HEK293T (cell line): ENCODE measurements at places on chromosomes 5 and 9.
A peak's percentile ranks its signal among the peaks of the same experiment; 100 is the strongest.

DNA sequence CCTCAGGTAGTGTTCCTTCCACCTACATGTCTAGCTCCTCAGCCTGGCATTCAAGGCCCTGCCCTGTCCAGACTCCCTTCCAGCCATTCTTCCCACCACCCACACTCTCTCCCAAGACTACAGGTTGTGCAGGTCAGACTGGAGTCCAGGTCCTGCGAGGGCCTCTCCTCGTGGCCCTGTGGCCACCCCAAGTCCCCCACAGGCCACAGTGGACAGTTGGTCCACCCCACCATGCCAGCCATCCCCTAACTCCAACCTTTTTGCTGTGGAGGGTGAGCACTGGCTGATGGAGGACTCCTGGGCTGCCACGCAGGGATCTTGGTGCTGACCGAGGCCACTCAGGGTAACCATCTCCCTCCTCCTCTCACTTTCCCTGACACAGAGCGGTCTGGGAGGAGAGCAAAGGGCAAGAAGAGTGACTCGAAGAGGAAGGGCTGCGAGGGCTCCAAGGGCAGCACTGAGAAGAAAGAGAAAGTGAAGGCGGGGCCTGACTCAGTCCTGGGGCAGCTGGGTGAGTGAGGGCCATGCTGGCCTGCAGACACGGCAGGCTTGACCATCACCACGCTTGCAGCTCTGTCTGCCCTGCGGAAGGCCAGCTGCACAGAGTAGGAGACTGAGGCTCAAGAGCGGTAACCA lies 51.0 kb downstream of the JADE2 start:
- DNase-seq: no peak

- no peak for DNase-seq
These were observed 85.7 kb downstream of the AMBP start for GRCh38 chr9:113992276-113992951.

DNA sequence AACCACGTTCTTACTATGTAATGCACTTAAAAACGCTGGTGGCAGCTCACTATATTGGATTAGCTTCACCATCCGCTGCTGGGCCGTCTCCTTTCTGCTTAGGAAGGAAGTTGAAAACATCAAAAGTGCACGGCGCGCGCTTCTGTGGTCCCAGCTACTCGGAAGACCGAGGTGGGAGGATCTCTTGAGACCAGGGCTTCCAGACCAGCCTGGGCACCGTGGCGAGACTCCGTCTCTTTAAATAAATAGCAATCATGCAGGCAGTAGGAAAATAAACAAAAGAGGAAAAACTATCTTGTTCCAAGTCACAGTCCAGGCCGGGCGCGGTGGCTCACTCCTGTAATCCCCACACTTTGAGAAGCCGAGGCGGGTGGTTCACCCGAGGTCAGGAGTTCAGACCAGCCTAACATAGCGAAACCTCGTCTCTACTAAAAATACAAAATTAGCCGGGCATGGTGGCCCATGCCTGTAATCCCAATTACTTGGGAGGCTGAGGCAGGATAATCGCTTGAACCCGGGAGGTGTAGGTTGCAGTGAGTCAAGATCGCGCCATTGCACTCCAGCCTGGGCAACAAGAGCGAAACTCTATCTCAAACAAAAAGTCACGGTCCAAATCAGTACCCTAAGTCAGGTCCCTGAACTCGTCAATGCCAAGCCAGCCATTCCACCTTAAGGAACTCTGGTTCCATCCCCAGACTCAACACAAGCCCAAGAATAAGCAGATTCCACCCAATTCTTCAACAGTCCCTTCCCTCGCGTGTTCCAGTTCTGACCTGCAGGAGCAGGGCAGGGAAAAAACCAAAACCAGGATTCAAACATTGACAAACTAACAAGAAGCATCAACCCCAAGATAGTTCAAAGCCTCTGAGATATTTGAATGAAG lies 1.0 kb upstream of the GOLGA1 start:
- peak; percentile 12 for DNase-seq

DNA sequence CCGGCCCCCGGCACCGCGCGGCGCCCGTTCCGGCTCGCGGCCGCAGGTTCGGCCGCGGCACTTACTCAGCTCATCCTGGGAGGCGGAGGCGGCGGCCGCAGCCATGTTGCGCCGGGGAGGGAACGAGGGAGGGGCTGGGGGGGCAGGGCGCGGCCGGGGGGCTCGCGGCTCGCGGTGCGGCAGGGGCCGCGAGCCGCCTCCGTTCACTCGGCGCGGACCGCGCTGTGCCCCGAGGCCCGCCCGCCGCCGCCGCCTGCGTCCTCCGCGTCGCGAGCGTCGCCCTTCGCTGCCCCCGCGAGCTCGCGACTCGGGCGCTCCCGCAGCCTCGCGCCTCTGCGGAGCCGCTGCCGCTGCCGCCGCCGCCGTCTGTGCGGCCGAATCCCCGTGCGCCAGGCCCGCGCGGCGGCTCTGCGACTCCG lies 735 bp downstream of the ECPAS start:
- DNase-seq: peak; percentile 56

GRCh38 chr9:77161191-77161590 lies 16.1 kb upstream of the VPS13A start:
- no peak for DNase-seq

- DNase-seq: no peak
These were observed 576.7 kb upstream of the ZNF462 start for GRCh38 chr9:106286249-106286648.

DNA sequence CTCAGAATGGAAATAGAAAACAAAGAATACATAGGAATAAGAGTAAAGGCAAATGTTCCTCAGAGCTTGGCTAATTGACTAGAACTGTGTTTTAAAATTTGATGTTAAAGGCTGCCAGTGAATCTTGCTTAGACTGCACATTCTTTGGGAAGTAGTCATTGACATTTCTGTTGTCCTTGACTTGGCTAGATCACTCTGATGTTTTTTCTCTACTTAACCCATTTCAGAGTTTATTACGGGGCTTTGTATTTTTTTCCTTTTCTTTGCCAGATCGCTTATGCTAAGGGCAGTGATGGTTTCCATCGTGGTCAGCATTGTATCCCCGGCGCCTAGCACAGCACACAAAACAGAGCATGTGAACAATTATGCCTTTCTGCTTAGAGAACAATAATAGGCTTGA lies 1126.7 kb upstream of the CDH9 start:
- DNase-seq: no peak

GRCh38 chr5:76852772-76853171 lies 3.0 kb downstream of the S100Z start:
- DNase-seq: no peak

DNA sequence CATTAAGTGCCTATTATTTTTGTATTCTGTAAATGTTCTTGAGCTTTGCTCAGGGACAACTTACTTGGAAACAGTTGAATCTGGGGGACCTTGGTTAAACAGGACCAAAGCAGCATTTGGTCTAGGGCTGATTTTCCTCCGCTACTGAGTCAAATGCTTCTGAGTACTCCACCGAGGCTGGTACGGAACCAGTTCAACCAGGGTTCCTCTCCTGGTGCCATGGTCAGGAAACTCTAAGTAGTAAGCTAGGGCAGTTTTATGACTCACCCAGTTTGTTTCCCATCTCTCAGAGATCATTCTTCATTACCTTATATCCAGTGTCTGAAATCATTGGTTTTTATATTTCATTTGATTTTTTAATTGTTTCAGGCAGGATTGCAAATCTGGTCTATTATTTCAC lies 111.9 kb upstream of the TNFAIP8 start:
- DNase-seq: no peak

DNA sequence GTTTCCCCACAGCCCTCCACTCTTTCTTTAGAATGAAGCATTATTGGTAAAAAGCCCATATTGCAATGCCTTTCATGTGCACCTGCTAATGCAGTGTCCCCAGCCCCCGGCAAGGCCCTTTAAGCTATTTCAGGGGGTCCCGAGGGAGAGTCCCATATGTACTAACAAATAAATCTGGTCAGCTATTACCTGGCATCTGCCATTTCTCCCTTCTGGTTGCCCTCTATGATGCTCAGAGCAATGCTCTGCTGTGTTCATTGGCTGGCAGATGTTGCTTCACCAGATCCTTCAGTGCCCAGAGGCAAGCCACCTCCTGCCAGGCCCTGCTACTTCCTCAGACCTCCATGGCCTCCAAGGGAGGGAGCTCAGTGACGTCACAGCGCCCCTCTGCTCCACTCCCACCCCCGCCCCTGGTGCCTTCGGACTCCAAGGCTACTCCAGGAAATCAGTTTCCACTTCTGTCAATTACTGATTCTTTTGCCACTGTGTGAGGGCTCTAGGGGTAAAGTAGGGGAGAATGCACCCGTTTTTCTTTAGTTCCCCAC lies 201.1 kb upstream of the GLRA1 start:
- DNase-seq: no peak

DNA sequence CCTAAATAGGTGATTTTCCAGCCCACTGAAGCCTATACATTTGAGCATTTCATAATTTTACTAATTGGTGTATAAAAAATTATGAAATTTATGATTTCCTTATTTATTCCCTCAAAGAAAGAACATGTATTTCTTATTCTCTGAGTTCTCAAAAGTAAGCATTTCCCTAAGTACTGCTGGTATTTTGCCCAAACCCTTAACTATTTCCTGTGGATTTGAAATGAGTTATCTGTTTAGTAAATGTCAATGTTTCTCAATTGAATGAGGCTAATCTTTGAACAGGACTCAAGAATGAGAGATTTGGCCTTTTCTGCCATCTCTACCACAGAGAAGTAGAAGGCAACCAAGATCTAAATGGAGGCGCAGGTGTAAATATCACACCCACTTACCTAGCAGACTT lies 751.7 kb downstream of the TLE1 start:
- DNase-seq: no peak

- DNase-seq: no peak
These were observed 732 bp upstream of the SMIM15 start for GRCh38 chr5:61162832-61163567.

- peak; percentile 9 for DNase-seq
These were observed 448.9 kb downstream of the BNC2 start for GRCh38 chr9:16421532-16421931.

- DNase-seq: no peak
These were observed 231.3 kb downstream of the ATPSCKMT start for GRCh38 chr5:10018201-10019069.

GRCh38 chr5:33319151-33319550 lies 121.6 kb upstream of the TARS1 start:
- DNase-seq: no peak

DNA sequence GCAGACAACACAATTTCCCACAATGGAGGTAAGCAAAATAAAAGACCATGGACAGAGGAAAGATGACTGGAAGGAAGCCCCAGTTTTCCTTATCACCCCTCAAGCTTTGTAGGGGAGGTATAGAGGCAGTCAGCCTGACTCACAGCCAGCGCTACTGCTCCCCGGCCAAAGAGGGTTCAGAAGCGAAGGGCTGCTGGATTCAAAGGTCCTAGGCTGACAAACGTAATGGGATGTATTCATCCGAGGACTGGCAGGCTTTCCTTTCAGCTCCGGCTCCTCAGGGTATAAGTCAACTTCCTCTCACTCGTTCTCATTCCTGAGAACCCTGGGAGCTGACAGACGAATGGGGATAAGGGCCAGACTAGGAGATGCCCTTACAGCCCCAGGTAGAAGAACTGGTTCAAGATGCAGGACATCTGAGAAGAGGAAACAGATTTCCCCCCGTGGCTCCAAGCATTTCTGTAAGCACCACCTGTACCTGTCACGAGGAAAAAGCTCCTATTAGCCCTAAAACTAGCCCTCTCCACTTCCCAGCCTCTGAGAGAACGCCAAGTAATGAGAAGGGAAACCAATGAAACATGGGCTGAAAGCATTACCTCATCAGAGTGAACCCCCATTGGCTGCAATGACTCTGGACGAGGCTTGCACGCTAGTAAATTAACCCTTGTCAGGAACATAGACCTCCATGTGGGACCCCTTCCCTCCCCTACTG lies 22.1 kb upstream of the FAM13B start:
- no peak for DNase-seq

GRCh38 chr9:105308461-105309341 lies 64.2 kb downstream of the SLC44A1 start:
- DNase-seq: no peak

- DNase-seq: no peak
These were observed 11.5 kb downstream of the PRRC2B start for GRCh38 chr9:131405428-131405827.

DNA sequence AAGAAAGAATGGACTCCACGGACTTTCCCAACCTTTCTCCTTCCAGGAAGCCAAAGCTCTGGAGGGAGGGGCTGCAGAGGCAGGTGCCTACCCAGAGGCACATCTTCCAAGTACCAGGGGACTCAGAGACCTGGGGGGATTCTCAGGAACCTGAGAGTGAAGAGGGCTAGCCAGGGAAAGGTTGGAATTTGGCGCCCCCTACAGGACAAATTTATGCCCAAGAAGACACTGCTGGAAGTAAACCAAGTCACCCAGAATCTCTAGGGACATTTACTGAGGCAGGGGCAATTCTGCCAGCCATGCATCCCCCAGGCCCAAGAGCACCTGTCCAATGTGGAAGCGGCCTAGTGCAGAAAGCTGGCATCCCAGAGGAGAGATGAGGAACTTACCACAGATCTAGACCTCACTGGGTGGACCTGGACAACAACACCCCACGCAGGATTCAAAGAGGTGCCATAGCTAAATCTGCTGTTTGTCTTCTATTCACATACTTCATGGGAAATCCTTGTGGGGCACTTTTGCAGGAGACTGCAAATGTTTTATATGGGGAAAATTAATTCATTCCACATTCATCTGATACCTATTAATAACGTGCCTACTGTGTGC lies 25.9 kb upstream of the IDNK start:
- DNase-seq: peak; percentile 61

DNA sequence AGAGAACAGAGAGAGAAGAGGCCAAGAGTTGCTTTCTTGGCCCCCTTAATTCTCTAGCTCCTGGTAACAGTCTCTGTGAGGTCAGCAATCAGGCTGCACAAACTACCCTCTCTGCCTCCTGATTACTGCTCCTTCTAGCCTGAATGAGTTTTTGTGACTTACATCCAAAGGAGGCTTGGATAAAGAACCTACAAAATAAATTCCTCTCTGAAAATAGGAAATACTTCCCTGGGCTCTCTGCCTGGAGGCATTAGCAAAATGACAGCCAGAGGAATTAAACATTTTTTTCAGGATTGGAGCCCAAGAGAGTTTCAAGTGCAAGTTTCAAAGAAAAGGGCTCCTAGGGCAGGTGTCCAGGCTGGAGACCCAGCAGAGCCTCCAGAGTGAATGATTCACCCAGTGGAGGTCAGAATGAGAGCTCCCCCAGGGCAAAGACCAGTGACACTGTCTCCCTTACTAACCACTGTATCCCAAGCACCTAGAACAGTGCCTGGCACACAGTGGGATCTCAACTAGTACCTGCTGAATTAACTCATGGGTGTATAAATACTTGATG lies 162.5 kb downstream of the SPOCK1 start:
- DNase-seq: no peak
